ENCODE measurements at places on chromosomes 2 and 18.

GRCh38 chr2:240893363-240893844, 2.6 kb downstream of the MAB21L4 start:
- DNase-seq: no peak

- DNase-seq: no peak
Measured at GRCh38 chr2:190984595-190984994, 29.4 kb downstream of the STAT1 start.

DNA sequence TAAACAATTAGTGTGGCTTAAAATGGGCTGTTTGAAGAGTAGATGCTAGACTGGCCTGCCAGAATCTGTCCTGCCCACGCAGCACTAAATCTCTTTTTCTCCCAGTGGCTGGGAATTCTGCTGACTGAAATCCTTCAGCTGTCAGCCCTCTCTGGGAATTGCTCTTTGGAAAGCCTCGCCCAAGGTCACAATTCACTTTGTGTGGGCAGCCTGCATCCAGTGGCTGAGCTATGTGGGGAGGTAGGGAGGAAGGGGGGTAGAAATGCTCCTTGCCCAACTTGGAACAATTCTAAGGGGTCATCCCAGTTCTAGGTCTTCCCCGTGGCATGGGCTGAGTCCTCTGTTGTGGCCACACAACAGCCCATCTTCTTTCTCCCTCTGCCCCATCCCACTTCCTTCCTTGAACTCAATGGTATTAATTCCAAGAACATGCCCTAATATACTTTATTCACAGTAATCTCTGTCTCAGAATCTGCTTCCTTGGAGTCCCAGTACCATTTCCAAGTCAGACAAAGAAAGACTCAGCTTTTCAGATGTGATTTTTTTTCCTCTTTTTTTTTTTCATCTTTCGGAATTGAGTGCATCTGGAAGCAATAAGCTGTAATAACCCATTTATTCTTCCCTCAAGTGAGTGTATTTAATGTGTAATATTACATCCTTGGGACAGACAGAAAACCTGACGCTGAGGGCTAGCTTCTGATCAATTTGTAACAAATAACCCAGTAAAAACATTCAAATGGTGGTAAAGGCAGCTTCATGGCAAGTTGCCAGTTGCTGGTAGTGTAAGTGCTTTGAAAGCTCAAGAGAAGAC, 189.4 kb downstream of the GPD2 start:
- DNase-seq: peak; percentile 47

- no peak for DNase-seq
Measured at GRCh38 chr2:52613064-52613463, 1154.5 kb upstream of the CHAC2 start.

GRCh38 chr2:27507293-27507692, 10.7 kb downstream of the GCKR start:
- no peak for DNase-seq

GRCh38 chr18:58784601-58785137, 80.0 kb upstream of the ZNF532 start:
- DNase-seq: no peak

GRCh38 chr2:120947327-120947726, 211.7 kb downstream of the GLI2 start:
- DNase-seq: no peak

DNA sequence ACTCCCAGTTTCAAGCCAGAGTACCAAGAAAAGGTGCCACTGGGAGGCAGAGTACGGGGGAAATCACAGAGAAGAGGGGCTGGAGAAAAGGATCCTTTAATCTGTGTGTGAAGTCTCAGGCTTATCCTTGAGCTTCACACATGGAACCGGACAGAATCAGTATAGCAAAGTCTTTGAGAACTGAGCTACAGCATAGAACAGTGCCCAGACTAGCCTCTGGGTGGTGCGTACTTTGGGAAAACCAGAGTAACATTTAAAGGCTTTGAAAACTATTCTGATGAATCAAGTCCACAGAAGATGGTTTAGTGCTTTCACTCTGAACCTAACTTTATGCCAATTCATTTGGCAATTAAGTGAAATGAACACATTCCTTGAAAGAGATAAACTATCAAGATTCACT, 83.1 kb downstream of the BABAM2 start:
- DNase-seq: no peak

GRCh38 chr2:100606726-100607343, 44.0 kb downstream of the PDCL3 start:
- DNase-seq: no peak

- no peak for DNase-seq
Measured at GRCh38 chr2:119939915-119940314, 73.0 kb upstream of the EPB41L5 start.

- DNase-seq: no peak
Measured at GRCh38 chr18:9811978-9812377, 73.8 kb upstream of the TXNDC2 start.

GRCh38 chr18:60292186-60292585, 80.4 kb downstream of the MC4R start:
- DNase-seq: no peak

DNA sequence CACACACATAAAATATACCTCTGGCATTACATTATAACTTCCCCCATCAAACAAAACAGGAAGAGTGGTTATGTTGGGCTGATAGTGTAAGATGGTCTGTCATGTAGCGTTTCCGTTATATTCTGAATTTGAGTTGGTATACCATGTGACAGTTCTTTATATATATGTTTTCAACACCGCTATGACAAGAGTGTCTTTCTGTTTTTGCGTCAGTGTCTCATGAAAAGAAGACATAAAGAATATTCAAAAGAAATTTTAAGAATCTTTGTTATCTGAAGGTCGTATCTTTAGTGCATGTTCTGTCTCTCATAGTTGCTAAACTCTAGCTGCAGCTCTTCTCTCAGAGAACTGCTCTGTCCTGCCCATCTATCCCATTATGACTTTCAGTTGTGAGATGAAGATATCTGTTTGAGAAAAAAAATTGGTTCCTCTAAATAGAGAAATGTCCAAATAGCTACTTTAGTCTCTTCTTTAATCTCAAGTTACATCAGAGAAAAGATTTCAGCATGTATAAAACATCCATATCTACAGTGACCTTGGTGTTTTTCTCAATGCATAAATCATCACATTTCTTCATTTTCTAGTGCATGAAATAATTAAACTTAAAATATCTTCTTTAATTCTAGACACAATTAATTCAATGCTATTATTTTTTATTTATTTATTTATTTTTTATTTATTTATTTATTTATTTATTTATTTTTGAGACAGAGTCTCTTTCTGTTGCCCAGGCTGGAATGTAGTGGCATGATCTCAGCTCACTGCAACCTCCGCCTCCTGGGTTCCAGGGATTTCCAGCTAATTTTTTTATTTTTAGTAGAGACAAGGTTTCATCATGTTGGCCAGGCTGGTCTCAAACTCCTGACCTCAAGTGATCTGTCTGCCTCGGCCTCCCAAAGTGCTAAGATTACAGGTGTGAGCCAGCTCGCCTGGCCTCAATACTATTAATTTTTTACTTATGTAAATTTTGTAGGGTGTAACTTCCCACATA, 24.3 kb upstream of the PSME4 start:
- DNase-seq: no peak

DNA sequence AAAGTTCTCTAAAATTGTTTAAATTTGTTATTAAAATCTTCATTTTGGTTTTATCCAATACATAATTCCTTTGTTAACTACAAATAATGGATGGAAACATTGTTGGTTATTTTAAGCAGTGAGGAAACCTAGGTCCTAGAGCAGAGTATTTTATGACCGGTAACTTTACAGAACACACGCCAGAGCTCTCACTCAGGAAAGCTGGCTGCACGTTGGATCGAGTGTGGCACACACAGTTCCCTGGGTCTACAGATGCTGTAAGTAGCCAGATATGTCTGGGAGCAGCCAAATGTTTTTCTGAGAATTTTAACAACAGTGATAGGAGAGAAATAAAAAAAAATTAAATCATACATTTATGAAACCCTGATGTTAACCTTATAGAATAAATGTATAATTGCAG, 264.4 kb downstream of the ZNF407 start:
- peak; percentile 70 for DNase-seq

- DNase-seq: no peak
Measured at GRCh38 chr2:18001671-18002070, 123.2 kb downstream of the KCNS3 start.

DNA sequence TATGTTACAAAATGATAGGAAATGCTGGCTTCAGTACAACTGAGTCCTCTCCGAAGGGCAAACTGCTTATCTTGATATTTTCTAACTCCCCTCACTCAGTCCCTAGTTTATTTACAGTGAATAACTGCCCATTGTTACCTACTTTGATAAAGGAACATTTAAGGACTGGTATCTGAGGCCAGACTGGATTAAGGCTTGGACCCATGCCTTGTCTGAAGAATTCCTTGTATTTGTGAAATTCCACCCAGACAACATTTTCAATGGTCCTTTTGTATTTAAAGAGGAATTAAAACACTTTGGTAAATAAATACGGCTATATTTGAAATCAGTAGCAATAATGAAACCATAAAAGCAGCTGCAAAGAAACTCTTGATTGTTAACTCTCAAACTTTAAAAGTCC, 58.3 kb downstream of the PELI1 start:
- no peak for DNase-seq

DNA sequence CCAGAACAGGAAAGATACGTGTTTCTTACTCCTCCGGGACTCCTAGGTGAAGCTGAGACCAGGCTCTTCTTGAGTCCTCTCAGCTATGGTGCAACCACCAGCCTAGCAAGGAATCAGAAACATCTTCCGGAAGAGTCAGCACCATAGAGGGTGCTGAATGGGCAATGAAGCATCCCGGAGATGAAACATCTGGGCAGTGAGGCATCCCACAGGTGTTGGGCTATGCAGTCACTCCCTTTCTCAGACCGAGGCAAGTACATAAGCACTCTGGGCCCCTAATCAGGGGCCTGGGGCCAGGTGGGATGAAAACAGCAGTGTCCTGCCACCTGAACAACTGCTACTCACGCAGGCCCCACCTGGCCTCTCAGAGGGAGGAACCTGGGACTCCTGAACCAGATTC, 1.4 kb upstream of the CAPN10 start:
- DNase-seq: no peak

DNA sequence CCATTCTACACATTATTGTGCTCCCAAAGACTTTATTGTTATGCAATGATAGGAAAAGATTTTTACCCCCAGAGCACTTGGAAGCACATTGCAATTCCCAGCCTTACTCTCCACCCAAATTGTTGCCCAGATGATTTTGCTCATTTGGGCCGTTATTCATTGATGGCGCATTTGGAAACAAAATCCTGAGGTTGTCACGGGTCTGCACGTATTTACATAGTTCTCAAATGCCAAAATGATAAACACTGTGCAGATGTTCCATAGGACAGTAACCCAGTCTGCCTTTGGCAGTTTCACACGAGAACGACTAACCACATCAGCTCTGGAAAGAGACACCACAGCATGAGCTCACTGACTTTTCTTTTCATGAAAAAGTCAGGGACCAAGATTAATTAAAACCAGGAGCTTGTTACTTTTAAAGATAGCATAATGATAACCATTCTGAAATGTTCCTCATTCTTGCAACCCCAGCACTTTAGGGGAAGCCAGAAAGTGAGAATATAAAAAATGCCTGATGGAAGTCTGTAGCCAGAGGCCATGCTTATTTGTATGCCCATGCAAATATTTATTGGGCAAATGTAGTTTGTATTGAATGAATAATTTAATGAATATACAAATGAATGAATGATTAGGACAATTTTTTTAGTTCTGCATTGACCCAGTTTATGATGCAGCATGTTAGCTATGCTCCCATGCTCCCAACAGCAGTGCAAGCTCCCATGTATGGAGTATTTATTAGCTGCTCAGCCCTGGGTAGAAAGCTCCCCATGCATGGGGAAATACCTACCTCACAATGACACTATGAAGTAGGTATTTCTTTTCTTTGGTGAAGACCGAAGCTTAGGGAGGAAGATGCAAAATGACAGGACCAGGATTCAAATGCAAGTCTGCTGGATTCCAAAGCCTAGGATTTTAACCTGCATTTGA, 84.6 kb downstream of the MAIP1 start:
- no peak for DNase-seq

DNA sequence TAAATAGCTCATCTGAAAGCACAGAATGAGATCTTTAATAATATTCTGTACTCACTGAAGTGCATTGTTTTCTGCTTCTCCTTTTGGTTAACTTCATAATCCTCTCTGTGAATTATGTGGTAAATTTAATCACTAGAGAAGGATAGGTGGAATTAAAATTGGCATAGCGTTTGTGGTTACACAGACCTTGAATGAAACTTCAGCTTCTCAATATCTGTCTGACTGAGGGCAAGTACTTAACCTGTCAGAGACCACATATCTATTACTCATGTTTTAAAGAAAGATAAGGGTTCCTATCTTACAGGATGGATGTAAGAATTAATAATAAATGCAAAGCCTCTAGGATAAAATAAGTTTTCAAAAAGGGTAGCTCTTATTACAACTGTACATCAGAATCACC, 861.8 kb downstream of the TRIB2 start:
- DNase-seq: no peak

DNA sequence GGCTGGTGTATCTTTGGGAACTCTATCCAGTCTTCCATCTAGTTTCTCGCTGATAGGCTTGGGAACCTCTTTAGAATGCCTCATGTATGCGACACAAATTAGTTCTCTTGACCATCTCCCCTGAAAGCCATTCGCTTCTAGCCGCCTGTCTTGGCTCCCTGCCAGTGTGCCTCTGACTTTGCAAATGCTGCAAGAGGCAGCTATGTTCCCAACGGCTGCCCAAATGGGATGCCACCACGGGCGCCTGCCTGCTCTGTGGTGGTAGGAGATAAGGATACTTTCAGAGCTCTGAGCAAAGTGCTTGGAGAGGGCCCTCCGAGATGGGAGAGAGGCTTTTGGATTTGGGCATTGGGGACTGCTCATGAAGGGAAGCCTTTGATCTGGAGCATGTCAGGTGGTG, 77.7 kb upstream of the IGFBP5 start:
- DNase-seq: peak; percentile 90

DNA sequence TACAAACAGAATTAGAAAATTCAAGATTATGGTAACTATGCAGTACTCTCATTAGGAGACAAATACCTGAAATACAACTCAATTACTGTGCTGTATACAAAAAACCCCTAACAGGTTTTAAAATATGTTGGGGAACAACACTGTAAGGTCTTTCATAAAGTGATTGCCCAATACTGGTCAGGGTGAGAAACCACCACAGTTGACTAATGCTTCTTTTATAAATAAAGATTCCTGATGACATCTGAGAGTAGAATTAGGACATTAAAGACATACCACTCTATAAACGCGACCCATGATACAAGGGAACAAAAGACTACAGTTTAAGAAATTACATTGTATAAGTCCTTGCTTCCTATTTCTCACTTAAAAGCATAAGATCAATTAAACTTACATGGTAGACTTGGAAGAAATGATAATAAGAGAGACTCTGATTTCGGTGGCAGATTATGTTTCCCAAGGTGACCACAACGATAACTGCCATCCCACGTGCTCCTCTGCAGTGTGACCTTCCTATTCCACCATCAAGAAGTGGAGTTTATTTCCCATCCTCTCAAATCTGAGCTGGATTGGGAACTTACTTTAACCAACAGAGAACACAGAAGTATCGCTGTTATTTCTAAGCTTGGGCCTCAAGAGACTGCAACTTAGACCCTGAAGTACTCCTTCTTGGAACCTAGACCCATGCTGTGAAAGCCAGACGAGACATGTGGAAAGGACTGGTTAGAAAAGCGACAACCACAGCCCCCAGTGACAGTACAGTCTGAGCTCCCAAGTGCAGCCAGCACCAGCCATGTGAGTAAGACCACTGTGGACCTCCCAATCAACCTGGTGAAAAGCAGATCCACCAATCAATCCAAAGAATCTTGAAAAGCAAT, 52.3 kb downstream of the ZNF521 start:
- no peak for DNase-seq

All from left ventricle myocardium superior (tissue), 1 donor.